Left colon (tissue), 2 donors: ENCODE measurements at places on chromosomes 11 and 22. TPM values are rescaled to one million over a fixed set of nuclear protein-coding genes. Genes with fewer than 3 reads are reported as not detected.
A peak's percentile ranks its signal among the peaks of the same experiment; 100 is the strongest.

DNA sequence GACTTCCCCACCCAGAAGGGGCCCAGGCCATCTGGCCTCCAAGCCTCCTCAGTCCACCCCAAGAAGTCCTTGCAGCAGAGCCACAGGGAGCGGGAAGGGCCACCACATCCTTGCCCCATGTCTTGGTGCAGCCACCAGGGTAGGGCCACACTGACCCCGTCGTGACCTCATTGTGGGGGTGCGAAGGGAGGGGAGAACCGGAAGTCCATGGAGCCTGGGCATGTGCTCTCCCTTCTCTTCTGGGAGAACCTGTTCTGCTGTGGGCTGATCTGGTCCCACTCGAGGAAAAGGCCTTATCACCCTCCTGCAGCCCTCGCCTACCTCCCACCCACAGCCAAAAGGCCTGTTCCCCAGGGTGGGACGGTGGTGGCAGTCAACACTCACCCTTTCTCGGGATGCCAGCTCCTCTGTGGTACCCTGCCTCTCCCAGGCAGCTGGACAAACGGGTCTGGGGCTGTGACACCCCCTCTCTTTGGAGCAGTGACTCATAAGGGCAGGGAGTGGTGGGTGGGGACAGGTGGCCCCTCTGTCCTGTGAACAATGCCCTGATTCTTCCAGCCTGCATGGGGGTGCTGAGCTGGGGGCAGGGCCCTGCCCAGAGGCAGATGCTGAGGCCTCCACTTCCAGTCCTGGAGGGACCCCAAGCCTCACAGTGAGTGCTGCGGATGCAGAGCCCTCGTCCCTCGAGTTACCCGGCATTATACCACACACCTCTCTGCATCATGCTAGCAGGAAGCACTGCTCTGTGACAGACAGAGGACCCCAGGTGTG, 14.6 kb upstream of the CTSD start:
- DNase-seq, result no peak

DNA sequence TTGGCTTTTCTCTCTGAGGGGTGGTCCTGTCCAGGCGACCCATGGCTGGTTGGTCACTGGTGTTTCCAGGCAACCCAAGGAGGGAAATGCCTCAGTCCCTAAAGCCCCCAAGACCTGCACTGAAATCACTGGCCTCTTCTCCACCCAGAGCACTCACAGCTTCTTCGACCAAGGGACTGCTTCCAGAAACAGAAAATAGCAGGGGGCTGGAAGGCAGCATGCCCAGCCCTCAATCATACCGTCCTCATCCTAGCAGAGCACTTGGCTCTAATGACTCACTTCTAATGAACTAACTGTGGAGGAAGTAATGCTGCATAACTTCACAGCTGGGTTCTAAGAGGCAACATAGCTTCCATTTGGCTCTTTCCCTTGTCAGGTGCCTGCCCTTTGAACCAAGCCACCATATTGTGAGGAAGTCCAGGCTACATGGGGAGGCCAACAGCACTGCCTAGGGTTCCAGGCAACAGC, 27.6 kb downstream of the DKK3 start:
- DNase-seq, result no peak

- DNase-seq, result no peak
Observed at GRCh38 chr22:38638216-38638615, 18.0 kb downstream of the FAM227A start.

The EIF1AD gene
- total RNA-seq, result 21.6 TPM

GRCh38 chr11:42422090-42422489, 889.7 kb upstream of the API5 start:
- no peak for DNase-seq

GRCh38 chr11:101433151-101433550, 150.7 kb downstream of the TRPC6 start:
- DNase-seq, result no peak

GRCh38 chr22:28547132-28547842, 132.4 kb downstream of the TTC28 start:
- DNase-seq, result no peak

- no peak for DNase-seq
Observed at GRCh38 chr11:131916638-131917037, 546.2 kb downstream of the NTM start.

DNA sequence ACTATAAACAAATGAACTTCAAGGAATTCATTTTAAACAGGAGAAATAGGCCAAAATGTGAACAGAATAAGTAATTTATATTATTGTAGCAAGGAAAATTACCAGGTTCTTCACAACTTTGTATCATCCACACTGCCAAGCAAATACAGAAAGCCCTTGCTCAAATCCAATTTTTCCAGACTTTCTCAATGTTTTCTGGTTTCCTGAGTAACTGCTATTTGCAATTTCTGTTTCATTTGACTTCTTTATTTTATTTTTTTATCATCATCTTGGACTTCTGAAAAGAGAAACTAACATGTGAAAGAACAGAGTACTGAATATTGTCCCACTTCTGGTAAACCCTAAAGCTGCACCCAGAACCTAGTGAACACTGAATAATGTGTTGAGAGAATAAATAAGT, 61.0 kb downstream of the SLC1A2 start:
- DNase-seq, result no peak

- peak; percentile 76 for DNase-seq
Observed at GRCh38 chr22:17258015-17258787, 39.0 kb upstream of the ADA2 start.

The STIM1 gene
- total RNA-seq, result 65.4 TPM

The DEFB131B gene
- total RNA-seq, result not detected

The MYBPC3 gene
- not detected for total RNA-seq

GRCh38 chr11:405954-406795, 8.6 kb downstream of the SIGIRR start:
- DNase-seq, result peak; percentile 37

DNA sequence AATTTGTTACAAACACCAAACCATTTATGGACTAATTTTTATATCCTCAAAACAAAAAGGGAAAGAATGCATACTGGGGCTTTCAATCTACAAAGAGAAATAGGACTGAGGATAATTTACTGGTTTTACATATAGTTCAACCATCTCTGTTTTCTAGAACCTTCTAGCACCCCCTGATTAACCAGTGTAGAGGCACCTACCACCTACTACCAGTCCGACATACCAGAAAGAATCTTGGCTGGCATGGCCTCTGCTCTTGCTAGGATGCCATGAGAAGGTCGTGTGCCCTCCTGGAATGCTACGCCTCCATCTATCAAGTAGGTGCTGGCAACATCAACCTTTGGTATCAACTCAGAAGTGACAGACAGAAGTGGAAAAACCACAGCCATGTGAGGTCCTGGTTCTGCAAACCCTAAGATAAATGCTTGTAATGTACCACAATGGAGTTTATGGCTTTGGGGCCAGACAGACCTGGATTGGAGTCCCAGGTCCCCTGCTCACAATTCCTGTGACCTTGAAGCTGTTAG, 28.2 kb downstream of the MYH9 start:
- DNase-seq, result no peak

DNA sequence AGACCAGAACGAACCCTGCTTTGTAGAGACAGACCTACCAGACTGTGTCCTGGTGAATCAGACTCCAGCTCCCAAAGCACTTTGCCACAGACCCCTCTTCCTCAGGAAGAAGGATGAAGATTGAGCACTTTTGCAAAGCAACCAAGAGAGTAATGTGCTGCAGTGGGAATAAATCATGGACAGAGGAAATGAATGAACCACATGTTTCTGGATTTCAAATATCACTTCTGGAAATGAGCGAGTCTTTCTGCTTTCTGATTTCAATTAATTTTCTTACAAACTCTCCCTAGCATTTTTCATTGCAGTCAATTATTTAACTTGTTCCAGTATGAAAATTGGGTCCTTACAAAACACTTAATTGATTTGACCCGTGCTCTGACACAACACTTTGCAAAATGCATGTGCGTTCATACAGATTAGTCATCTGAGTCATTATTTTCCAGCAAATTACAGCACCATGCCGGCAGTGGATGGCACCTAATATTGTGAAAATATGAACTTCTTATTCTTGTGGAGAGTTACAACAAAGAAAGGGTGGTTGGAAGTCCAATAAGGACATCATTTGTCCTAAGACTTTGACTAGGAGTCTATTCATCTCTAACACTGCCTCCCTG, 315.9 kb upstream of the CCDC90B start:
- no peak for DNase-seq

The TH gene
- not detected for total RNA-seq

DNA sequence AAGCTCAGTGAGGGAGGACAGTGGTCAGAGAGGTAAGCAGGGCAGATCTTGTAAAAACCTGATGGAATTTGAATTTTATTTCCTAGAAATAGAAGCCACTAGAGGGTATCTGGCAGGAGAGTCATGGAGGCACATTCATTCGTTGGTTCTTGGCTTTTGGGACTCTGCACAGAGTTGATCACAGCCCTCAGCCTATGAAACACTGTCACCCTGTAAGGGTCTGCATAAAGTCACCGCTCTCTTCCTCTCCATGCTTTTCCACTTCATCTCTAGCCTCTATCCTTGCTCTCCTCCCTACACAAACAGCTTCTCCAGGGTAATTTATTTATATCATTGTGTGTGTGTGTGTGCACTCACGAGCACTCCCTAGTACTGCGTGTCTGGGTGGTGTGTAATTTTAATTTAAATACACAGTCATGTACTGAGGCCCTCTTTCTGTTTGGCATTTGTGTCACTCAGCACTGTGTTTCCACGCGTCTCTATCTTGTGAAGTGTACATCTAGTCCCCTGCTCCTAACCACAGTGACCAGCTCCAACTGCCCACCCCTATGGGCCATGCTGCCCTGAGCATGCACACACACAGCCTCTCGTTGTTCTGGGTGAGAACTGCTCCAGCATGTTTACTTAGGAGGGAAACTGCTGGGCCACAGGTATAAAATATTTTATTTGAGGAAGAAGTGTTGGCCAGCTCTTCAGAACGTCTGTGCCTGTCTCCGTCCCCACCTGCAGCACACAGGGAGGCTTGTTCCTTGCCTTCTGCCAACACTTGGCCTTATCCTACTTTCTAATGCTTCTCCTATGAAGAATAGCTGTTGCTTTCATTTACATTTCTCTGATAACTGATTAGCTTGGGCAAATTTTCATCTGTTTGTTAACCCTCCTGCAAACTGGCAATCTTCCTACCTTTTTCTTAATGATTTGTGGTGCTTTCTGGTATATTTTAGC, 4.5 kb downstream of the KCNQ1OT1 start:
- DNase-seq, result no peak

GRCh38 chr11:33160136-33160535, 1.1 kb downstream of the CSTF3 start:
- no peak for DNase-seq

The DENND6B gene
- total RNA-seq, result 4.7 TPM

DNA sequence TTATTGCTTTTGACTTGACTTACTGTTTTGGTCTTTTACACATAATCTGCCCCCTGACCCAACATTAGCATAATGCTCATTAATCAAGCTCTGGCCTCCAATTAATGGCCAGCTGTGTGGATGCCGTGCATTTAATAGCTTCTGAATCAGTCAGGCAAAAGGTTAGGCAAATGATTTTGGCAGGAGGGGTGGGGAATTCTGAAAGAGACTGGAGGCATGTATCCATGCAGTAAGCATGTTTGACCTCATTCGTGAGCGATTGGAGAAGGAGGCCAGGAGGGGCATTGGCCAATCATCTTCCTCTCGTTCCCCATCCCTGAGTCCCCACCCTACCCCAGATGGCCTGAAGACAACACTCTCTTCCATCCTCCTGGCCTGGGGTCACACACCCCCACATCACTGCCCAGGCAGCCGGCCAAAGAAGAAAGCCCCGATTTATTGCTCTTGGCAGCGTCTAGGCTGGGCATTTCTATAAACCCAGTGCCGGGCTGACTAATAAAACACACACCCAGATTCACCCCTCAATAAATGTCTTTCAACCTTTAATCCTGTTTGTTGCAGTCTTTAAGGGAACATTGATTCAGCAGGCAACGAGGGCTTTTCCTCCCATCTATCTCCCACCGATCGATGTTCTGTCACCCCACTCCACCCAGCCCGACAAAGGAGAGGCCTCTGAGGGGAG, 150.0 kb downstream of the OPCML start:
- DNase-seq, result no peak

The AMOTL1 gene
- total RNA-seq, result 14.2 TPM

The OR56A1 gene
- 0.03 TPM for total RNA-seq

DNA sequence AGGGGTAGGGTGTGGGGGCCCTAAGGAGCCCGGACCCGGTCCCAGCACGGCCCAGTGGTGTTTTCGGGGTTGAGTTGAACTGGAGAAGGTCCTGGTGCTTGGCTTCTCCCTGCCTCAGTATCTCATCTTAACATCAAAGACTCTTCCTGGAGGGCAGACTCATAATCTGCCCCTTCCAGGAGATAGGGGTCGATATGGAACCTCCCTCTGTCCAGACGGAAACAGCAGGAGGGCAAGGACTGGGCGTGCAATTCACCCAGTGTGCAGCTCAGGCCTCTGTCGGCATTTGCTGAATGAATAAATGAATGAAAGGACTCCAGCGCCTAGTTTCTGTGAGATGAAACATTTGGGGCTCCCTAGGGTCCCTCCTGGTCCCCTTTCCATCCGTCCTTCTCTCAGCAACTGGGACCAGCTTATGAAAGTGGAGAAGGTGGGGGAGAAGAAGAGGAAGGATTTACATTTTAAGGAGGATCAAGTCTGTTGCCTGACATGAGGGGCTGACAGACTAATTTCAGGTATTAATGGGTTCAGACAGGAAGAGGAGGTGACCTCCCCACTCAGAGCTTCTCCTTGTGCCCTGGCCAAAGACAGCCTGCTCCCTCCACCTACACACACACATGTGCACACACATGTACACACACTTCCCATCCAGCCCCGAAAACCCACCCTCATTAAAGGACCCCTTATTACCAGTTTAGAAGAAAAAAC, 1.1 kb upstream of the SHISA8 start:
- DNase-seq, result no peak

The C11orf87 gene
- not detected for total RNA-seq

GRCh38 chr11:32115446-32115845, 24.6 kb downstream of the RCN1 start:
- no peak for DNase-seq

The SERPIND1 gene
- not detected for total RNA-seq

DNA sequence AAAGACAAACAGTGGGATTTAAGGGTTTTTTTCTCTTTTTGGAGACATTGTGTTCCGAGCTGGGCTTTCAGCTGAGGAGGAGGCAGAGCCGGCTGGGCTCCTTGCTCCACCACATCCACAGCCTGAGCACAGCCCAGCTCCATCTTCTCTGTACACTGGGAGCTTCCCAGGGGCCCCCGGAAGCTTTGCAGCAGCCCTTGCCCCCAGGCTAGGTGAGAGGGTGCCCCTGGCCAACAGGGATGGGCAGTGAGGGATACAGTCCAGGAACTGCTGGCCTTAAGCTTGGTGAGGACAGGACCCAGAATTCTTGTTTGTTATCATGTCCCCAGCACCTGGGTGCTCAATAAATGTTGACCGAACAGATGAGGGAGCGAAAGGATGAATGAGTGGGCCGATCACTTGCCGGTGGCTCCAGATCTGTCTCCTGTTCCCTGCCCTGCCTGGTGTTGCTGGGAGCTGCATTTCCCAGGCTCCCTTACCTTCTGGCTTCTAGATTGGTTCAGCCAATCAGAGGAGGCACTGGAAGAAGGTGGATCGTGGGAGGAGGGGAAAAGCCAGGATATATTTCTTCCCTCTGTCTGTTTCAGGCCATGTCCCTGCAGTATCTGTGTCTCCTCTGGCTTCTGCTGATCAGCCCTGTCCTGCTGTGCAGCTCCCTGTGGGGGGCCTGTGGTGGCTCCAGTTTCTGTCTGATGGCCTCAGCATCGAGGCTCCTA, 26.5 kb upstream of the NECTIN1 start:
- no peak for DNase-seq

GRCh38 chr11:36121054-36121453, 168.2 kb downstream of the COMMD9 start:
- no peak for DNase-seq

GRCh38 chr22:38298312-38299005, 18.8 kb downstream of the CSNK1E start:
- peak; percentile 42 for DNase-seq

The SLC22A8 gene
- not detected for total RNA-seq

- no peak for DNase-seq
Observed at GRCh38 chr11:117657794-117658193, 139.2 kb downstream of the DSCAML1 start.
